ENCODE measurements at places on chromosomes 2 and 18.

DNA sequence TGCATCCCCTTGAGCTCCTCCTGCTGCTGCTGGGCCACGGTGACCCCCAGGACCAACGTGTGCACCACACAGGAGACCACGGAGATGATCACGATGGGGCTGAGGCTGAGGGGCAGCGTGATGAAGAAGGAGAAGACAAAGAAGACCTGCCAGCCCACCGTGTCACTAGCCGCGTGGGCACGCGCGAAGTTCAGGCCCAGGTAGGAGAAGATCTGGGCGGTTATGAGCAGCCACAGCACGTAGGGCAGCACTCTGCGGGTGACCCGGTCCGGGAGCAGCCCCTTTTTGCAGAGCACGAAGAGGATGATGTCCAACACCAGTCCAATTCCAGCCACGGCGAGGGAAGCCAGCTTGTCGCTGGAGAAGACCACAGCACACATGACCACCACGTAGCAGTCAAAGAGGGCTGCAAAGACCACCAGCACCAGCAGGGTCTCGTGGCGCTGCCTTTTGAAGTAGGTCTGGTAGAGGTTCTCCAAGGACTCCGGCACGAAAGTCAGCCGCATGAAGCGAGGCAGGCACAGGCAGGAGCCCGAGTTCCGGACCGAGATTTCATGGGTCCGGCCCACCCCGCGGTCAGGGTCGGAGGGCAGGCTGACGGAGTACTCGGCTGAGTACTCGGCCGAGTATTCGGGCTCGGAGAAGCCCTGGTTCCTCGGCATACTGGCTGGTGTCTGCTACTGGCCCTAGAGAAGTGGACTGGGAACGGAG, 1.6 kb downstream of the ADCY3 start:
- DNase-seq = no peak

DNA sequence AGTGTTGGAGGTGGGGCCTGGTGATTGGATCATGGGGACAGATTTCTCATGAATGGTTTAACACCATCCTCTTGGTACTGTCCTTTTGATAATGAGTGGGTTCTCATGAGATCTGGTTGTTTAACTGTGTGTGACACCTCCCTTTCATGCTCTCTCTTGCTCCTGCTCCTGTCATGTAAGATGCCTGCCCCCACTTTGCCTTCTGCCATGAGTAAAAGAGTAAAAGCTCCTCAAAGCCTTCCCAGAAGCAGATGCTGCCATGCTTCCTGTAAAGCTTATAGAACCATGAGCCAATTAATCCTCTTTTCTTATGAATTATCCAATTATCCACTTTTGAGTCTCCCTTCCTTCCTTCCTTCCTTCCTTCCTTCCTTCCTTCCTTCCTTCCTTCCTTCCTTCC, 317.7 kb downstream of the RDH14 start:
- no peak for DNase-seq

DNA sequence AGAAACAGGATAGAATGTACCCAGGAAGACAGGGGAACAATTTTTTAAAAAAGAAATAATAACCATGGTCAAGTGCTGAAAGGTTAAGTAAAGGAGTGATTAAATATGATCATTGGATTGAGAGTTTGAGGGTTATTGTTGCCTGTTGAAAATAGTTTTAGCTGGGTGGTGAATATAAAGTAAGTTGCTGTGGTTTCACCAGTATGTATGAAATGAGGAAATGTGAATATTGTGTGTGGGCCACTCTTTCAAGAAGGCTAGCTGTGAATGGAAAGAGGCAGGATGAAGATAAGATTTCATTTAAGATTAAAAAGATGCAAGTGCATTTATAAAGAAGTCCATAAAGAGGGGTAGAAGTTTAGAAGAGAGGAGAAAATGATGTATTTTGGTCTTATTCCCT, 53.8 kb downstream of the GULP1 start:
- no peak for DNase-seq

DNA sequence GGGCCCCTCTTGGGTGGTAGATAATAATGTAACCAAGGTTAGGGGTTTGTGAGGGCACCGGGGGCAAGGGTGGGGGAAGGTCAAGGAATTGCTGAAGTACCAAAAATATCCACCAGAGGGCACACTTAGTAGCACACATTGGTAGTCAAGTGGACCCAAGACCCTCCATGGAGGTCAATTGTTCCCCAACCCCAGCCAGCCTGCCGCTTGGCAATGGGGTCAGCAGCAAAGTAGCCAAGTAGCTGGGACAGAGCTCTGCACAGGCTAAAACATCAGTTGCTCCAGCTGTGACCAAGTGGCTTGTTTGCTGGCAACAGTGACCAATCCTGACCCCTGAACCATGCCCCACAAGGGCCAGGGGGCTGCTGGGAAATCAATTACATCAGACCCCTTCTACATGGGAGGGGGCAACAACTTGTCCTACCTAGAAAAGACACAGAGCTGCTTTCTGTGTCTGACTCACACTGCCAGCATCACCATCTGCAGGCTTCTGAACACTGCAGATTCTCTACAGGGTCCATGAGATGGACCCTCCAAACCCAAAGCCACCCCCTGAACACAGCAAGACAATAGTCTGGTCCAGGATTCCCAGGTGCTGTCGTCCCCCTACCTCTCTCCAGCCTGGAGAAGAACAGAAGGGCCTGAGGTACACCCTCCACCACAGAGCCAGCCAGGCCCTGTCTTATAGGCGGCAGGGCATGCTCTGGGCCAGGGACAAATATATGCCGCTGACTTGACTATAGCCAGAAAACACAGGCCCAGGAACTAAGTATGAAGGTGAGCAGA, 76.0 kb downstream of the EMX1 start:
- DNase-seq = no peak

- no peak for DNase-seq
These were observed 10.9 kb upstream of the RFX8 start for GRCh38 chr2:101485856-101486255.

DNA sequence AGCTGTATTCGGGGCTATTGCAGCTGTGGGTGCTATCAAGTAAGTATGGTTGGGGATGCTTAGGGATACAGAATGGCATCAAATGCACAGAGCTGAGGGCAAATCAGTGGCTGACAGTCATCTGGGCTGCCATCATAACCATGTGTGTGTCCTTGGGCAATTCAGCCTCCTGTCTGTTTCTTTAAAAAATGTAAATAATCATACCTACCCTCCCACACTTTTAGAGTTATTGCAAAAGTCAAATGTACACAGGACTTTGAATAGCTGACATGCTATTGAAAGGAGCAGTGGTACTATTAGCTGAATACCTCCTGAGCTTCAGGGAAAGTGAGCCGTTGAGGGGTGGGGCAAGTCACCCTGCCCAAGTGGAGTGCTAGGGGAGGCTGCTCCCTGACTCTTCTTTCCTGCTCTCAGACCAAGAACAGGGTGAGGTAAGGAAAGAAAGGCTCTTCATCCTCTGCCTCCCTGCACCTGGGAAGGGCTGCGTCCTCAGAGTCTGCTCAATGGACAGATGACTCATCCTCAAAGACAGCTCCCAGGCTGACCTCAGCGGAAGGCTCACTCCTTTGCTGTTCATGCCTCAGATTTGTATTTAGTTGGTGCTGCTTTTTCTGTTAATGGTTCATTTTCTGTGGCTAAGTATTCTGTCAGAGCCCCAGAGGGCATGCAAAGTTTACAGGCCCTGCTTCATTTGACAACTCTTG, 54.9 kb upstream of the BZW1 start:
- DNase-seq = no peak

DNA sequence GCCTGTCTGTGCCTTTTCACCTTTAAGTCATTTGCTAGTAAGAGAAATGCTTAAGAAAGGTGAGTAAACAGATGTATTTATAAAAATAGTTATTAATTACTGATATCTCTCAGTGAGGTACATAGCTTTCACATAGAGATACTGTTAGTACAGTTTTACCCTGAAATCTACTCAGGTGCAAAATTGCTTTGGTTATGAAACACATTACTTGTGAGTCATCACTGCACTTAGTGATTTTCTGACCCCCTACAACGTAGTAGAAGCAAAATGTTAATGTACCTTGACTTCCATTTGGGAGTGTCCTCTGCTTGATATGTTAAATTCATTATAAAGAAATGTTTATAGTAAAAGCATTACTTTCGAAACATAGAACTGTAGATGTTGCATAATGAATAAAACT, 6.5 kb downstream of the GLS start:
- no peak for DNase-seq

- DNase-seq = no peak
These were observed 828 bp downstream of the CIB4 start for GRCh38 chr2:26640331-26640745.

- no peak for DNase-seq
These were observed 139.0 kb upstream of the ITGB6 start for GRCh38 chr2:160338901-160339685.

DNA sequence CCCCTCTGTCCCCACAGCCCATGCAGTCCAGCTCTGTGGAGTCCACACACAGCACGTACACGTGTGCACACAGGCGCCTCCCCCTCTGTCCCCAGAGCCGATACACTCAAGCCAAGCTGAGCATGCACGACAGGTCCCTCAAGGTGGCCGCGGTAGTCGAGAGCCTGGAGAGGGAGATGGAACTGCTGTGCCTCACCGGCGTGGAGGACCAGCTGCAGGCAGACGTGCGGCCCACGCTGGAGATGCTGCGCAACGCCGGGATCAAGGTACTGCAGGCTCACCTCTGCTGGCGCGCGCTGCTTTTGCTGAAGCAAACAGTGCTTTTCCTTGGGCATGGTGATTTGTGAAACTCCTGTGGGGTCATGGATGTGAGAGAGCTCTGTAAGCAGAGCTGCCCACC, 58.5 kb upstream of the NFATC1 start:
- DNase-seq = no peak

DNA sequence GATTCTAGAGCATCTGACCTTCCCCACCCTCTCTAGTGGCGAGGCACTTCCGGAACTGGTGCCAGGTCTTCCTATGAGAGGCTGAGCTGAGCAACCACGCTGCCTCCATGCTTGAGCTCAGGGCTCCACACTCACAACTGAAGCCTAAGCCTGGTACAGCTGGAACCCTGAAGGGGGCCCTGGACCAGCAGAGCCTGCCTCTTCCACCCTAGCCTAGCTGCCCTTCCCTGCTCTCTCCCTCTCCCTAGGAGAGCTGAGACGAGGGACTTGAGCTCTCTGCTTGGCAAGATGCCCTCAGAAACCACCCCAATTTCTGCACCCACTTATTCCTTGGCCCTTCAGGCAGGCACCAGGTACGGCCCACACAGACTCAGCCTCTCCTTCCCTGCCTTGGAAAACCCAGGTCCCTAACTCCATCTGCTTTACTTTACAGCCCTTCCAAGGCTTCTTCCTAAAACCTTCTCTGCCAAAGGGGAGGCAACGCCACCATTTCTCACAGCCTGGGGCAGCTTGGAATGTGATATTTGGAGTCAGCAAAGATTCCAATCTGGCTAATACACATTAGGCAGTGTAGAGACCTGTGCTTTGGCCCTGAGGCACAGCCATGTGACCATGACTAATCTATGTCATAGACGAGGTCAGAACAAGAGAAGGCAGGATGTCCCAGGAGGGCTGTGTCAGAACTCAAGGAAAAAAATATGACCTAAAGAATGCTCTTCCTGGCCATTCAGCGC, 18.8 kb downstream of the COX7A2L start:
- DNase-seq = no peak

- DNase-seq = no peak
These were observed 48.2 kb upstream of the FOXI3 start for GRCh38 chr2:88500691-88501090.

- DNase-seq = no peak
These were observed 556.0 kb upstream of the MEX3C start for GRCh38 chr18:51753365-51754057.

DNA sequence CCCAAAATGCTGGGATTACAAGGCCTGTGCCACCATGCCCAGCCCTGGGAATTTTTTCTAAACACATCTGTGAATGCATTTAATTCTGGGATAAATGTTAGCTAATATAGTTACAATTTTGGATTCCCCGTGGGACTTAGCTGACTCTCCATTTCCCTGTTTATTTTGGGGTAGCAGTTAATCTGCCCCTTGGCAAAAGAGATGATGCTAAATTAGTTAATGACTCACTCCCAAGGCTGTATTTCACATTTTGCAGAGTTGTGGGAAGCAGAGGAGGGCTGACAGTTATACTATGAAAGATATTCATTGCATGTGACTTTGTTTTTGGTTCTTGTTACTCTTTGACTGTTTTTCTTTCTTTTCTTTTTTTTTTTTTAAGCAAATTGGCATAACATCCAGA, 3.2 kb downstream of the MTHFD2 start:
- DNase-seq = no peak

- DNase-seq = no peak
These were observed 143.8 kb downstream of the FAM124B start for GRCh38 chr2:224258059-224258458.

GRCh38 chr2:82000606-82001005, 1696.1 kb upstream of the LRRTM1 start:
- no peak for DNase-seq

GRCh38 chr2:8232871-8233270, 449.0 kb upstream of the ID2 start:
- no peak for DNase-seq

Data from DMS 273 treated with DMSO at 0.1 percent for 48 hours (cell line).